ENCODE measurements at places on chromosomes 12 and 14.

DNA sequence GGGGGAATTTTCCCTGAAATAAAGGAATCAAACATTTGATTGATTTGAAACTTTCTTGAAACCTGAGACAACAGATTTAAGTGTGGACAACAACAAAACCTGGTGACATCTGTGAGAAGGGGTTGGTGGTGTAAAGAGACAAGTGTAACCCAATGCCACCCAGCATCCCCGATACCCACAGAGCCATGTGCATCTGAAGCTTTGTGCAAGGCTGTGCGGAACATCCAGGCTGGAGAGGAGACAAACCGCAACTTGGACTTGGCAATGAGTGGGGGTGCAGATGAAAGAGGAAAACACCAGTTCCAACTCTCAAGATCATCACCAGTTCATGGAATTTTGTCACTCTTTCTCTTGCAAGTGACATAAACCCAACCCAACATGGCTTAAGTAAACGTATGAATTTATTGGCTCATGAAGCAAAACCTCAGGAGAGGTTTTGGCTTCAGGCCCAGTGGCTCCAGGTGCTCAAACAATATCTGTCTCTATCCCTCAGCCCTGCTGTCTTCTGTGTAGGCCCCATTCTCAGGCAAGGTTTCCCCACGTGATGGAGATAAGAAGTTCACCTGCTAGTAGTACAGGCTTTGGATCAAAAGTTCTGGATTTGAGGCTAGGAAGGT lies 55.2 kb upstream of the NTF3 start:
- no peak for DNase-seq

GRCh38 chr12:126912111-126912510 lies 1354.9 kb upstream of the TMEM132C start:
- no peak for DNase-seq

DNA sequence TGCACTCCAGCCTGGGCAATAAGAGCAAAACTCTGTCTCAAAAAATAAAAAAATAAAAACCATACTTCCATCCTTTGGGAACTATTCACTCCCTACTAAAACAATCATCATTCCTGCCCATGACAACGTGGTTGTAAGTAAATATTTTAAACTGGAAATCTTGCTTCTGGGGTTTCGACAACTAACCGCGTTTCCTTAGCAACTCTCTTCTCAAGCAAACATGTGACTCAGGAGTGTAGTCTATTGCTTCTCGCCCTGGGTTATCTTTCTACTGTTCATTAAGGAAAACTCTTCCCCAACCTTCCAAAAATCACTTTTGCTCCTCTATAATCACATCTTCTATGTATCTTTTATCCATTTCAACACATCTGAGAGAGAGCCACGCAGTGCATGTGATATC lies 21.8 kb downstream of the APPL2 start:
- DNase-seq = no peak

GRCh38 chr12:76947304-76947703 lies 68.5 kb upstream of the CSRP2 start:
- DNase-seq = no peak

GRCh38 chr14:67018720-67019119 lies 170.5 kb upstream of the GARIN2 start:
- no peak for DNase-seq

- no peak for DNase-seq
These were observed 62.5 kb downstream of the GRIN2B start for GRCh38 chr12:13918897-13919296.

DNA sequence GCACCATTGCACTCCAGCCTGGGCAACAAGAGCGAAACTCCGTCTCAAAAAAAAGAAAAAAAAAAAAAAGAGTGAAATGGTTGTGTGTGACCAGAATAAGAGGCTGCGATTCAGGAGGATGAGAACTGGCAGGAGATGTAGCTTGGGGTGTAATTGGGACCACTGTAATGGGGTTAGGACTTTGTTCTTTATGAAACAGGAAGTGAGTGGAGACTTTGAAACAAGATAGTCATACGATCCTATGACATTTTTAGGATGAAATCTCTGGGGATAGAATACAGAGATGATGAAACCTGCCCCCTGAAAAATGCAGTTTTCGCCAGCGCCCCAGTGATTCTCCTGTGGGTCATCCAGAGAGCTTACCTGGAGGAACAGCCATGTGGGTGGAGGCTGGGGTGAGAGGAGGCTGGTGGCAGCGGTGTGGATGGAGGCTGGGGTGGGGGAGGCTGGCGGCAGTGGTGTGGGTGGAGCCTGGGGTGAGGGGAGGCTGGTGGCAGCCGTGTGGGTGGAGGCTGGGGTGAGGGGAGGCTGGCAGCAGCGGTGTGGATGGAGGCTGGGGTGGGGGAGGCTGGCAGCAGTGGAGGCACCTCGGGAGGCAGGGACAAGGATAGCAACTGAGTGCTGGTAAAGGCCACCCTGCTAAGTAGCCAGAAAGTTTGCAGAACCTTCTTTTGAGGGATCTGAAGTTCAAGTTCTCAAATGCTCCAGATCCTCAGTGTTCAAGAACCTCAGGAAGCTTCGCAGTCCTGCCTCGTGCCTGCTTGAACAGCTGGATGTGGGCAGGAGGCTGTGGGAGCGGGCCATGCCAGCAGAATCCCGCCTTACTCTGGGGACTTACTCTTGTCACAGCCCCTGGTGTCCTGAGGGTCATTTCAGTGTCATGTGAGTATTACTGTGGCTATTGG lies 20.2 kb downstream of the FBXL14 start:
- no peak for DNase-seq

- DNase-seq = no peak
These were observed 75.5 kb upstream of the CLMN start for GRCh38 chr14:95395098-95395737.

DNA sequence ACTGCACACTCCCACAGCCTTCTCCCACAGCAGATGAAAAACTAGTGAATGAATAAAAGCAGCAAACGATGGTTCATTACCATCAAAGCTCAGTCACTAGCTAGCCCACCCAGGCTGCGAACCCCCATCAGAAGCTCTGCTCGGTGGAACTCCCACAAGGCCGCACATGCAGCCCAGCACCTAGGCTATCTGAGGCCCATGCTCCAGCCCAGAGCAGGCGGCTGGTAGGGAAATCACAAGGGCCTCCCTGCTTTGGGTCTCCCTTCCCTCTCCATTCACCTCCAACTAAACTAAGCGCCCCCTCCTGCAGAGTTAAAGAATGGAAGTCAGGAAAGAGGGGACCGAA lies 69.0 kb downstream of the ITPK1 start:
- no peak for DNase-seq

GRCh38 chr12:124727264-124727800 lies 136.3 kb downstream of the SCARB1 start:
- DNase-seq = no peak

GRCh38 chr14:91363776-91364523 lies 53.7 kb downstream of the CCDC88C start:
- DNase-seq = no peak

DNA sequence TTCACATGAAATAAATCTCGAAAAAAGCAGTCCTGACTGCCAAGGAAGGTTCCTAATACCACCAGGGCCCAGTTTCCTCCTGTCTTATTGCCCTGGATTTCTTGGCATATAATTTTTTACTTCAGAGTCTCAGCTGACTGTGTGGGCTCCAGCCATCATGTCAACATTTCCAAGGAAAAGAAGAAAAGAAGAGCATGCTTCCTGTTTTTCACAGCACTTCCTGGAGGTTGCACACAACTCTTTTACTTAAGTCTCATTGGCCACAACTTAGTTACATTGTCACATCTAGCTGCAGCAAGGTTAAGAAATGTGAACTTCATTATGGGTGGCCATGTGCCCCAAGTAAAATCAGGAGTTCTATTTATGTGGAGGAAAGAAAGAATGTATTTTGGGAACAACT lies 24.3 kb downstream of the DACT1 start:
- no peak for DNase-seq

DNA sequence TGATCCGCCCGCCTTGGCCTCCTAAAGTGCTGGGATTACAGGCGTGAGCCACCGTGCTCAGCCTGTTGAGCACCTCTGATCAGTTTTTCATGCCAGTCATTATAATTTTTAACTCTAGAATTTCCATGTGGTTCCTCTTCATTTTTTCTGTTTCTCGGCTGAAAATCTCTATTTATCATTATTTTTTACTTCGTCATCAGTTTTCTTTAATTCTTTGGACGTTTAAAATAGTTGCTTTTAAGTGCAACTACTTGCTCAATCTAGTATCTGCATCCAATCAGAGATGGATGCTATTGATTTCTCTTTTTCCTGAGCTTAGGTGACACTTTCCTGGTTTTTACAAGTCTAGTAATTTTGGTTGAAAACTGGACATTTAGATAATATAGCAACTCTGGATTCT lies 16.8 kb downstream of the MAPKAPK5 start:
- no peak for DNase-seq

DNA sequence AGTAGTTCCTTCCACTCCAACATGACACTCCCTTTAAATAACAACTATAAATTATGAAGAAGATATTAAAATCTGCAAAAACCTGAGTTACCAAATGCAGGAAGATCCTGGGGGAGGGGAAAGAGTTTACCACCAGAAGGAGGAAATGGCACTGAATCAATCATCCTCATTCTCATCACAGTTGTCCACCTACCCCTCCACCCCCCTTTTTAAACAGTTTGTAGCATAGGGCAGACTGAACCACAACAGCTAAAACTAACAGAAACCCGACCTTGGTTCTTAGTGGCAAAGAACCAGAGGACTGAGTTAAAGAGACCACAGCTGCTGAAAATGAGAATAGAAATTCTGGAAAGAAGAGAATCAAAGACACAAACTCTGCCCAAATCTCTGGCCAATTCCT lies 189.5 kb downstream of the MED13L start:
- DNase-seq = no peak

DNA sequence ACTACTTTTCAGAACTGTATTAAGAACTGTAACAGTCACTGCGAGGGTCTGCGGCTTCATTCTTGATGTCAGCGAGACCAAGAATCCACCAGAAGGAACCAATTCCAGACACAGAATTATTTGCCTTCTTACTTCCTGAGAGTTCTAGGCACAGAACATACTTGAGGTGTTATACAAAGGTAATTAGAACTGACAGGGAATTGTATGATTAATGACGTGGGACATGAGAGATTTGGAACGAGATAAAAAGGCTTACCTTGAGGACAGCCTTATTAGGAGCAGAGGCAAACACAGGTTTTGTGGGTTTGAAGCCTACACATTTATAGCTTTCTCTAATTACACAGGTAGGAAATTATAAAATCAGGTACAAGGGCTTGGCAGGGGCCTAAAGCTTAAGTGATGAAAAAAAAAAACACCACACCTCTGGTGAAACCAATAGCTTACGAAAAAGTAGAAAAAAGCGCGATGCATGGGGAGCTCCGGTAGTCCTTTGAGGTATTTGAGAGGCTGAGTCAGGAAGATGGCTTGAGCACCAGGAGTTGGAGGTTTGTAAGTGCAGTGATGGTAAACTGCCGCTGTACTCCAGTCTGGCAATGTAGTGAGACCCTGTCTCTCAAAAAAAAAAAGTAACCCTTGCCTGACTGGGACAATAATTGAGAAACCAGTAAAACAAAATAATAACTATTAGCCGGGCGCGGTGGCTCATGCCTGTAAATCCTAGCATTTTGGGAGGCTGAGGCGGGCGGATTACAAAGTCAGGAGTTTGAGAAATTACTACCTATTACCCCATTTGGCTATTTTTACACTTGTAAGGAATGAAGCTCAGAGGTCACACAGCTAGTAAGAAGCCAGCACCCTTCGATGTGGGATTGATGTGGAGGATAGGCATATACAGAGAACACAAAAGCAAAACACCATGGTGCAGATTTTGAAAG lies 795 bp upstream of the ACOT2 start:
- no peak for DNase-seq

GRCh38 chr14:98826618-98827017 lies 445.4 kb downstream of the BCL11B start:
- no peak for DNase-seq

DNA sequence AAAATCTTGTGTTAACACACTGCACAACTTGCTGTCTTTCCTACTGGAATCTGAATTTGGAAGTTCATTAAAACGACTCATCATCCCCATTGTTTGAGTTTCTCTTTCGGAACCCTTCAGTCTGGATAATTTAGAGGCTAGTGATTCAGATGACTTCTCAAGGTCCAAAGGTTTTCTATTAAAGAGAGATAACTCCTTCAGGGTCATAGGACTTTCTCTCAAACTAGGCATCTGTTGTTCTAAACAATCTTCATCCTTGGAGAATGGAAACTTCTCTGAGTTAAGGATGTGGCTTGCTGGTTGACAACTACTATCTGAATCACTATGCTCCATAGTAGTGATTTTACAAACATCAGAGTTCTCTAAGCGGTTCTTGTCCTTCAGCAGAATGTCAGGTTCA lies 4.4 kb downstream of the MLH3 start:
- no peak for DNase-seq

DNA sequence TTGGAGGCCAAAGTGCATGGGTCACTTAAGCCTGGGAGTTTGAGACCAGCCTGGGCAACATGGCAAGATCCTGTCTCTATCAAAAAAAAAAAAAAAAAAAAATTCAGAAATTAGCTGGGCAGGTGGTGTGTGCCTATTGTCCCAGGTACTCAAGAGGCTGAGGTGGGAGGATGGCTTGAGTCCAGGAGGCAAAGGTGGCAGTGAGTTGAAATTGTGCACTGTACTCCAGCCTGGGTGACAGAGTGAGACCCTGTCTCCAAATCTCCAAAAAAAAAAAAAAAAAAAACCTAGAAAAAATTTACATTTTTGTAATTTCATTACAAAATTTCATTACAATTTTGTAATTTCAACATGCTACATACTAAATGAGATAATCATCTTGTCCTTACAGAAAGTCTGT lies 42.7 kb downstream of the SYNE2 start:
- no peak for DNase-seq

GRCh38 chr12:18807714-18808113 lies 69.8 kb downstream of the CAPZA3 start:
- no peak for DNase-seq

GRCh38 chr12:32039347-32039746 lies 67.3 kb upstream of the BICD1 start:
- peak; percentile 44 for DNase-seq

GRCh38 chr12:125201090-125201489 lies 135.9 kb downstream of the AACS start:
- DNase-seq = no peak

- DNase-seq = no peak
These were observed 249.5 kb upstream of the CLEC14A start for GRCh38 chr14:38505221-38505972.

DNA sequence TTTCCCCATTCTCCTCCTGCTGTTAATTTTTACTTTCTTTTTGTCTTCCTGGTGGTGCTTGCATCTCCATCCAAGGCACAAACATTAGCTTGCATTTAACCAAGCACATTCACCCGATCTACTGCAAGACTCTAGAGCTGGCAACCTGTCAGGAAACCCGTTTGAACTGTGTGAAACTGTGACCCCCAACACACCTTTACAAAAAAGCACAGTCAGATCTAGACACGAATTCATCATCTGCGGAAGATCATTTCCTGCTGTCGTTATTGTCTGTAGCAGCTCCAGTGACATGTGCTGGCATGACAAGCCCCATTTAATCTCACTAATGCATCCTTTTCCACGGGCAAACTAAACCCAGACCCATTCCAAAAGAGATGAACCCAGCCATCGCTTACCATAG lies 340.5 kb downstream of the VRK1 start:
- no peak for DNase-seq

All from NCI-H446 (cell line).